ENCODE measurements at places on chromosomes 12 and 14. TPM values are rescaled to one million over a fixed set of nuclear protein-coding genes. Genes with fewer than 3 reads are reported as not detected.

GRCh38 chr12:124923905-124924734 is 9.7 kb upstream of the UBC start:
- peaks cover 56% of the 10 kb centered on the region for H3K4me1 ChIP-seq
- peak overlapping the region; percentile 23 for H3K4me3 ChIP-seq
- peak overlapping the region; percentile 93 for H3K27ac ChIP-seq
- no peaks in the 10 kb centered on the region for H3K36me3 ChIP-seq

MTRFR gene
- 14.4 TPM for total RNA-seq

GRCh38 chr14:24095271-24096068 is 1.4 kb downstream of the PCK2 start:
- peak overlapping the region; percentile 97 for H3K27ac ChIP-seq
- H3K27me3 ChIP-seq, result no peaks in the 10 kb centered on the region
- H3K4me3 ChIP-seq, result peak overlapping the region; percentile 99
- peaks cover 38% of the 10 kb centered on the region for H3K4me1 ChIP-seq

CCDC85C gene
- total RNA-seq, result 7.0 TPM

- peaks cover 34% of the 10 kb centered on the region for H3K27me3 ChIP-seq
- H3K4me3 ChIP-seq, result no peak overlapping the region
- no peaks in the 10 kb centered on the region for H3K4me1 ChIP-seq
- H3K27ac ChIP-seq, result no peak overlapping the region
Measured at GRCh38 chr14:96748362-96748761, 48.8 kb upstream of the VRK1 start.

DNA sequence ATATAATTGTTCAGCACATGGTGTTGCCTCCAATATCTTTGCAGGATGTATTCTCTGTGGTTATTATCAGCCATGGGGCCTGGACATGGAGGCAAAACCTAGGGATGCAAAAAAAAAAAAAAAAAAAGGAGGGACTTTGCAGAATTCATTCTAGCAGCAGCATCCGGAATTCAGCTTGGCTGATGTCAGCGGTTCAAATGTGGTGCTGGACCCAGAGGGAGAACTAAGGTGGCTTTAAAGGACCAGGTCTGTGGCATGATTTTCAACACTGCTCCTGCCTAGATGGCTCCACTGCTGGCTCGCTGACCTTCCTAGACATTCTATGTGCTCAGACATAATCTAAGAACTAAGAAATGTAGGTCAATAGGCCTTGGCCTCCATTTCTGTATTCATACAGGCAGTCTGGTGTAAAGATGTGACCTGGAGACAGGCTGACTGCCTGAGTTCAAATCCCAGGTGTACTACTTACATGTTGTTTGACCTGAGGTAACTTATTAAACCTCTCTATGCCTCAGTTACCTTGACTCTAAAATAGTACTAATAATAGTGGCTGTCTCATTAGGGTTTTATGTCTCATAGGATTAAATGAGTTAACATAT is 108.6 kb downstream of the PPM1A start:
- no peaks in the 10 kb centered on the region for H3K36me3 ChIP-seq
- peaks cover 8% of the 10 kb centered on the region for H3K27me3 ChIP-seq
- no peaks in the 10 kb centered on the region for H3K4me1 ChIP-seq
- DNase-seq, result no peak
